ENCODE measurements at places on chromosomes 12 and 14.

DNA sequence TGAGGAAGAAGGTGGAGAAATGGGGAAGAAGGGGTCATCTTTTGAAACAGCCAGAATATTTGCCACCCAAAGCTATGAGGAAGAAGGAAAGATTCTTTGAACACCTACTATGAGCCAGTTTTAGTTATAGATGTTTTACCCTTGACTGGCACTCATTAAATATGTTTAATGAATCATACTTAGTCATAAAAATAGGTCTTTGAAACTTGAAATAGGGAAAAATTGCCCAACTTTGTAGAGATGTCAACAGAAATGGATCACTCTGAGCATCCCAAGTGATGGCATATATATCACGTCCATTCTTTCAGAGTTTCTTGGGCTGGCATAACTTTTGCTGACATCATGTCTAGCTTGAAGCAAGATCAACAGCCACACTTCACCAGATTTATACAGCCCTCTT, 263.5 kb downstream of the RPAP3 start:
- DNase-seq = no peak

DNA sequence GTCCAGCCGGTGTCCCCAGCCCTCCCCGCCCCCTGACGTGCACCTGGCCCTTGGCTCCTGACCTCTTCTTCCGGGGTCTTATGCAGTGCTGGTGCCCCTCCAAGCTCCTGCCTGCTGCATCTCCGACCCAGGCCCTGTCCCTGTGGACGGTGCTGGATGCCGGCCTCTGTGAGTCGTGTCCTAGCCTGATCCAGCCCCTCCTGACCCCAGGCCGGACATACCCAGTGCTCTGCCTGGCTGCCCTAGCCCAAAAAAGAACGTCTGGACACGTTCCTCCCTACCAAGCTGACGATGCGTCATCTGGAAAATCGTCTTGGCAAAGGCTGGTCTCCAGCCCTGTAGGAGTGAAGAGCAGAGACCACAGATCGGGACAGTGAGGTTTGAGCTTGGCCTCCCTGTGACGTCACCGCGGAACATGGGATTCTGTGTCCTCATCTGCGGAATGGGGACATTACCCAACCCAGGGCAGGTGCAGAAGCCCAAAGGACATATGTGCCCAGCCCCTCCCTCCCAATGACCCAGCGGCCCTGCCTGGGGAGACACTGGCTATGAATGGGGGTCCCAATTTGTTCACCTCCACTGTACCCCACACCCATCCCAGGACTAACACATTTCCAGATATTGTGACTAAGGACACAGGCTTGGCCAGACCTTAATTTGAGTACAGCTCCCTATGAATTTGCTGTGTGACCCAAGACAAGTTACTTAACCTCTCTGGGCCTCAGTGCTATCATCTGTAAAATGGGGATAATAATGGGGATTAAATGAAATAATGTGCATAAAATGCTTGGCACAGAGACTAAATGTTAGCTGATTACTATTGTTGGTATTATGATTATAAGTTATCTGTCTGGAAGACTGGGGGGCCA, 51.0 kb upstream of the BCL11B start:
- DNase-seq = no peak

- DNase-seq = no peak
Observed at GRCh38 chr12:103627189-103627855, 40.2 kb downstream of the STAB2 start.

DNA sequence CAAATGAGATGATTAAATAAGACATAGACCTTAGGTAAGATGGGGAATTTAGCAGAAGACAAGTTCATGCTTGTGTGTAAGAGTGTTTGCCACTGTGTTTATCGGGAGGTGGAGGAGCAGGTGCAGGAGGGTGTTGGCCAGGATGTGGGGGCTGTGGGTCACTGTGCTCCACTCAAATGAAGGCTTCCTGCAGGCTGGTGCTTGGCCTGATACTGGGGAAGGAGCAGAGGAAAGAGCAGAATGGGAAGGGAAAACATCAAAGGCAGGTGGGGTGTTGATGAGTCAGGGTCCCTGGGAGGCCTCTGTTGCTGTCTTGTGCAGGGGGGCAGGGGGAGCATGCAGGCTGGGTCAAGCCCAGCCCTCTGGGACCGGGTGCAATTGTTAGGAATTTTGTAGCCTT, 126.5 kb downstream of the TSPAN9 start:
- DNase-seq = no peak

- DNase-seq = no peak
Observed at GRCh38 chr14:99664058-99664936, 19.4 kb downstream of the HHIPL1 start.

DNA sequence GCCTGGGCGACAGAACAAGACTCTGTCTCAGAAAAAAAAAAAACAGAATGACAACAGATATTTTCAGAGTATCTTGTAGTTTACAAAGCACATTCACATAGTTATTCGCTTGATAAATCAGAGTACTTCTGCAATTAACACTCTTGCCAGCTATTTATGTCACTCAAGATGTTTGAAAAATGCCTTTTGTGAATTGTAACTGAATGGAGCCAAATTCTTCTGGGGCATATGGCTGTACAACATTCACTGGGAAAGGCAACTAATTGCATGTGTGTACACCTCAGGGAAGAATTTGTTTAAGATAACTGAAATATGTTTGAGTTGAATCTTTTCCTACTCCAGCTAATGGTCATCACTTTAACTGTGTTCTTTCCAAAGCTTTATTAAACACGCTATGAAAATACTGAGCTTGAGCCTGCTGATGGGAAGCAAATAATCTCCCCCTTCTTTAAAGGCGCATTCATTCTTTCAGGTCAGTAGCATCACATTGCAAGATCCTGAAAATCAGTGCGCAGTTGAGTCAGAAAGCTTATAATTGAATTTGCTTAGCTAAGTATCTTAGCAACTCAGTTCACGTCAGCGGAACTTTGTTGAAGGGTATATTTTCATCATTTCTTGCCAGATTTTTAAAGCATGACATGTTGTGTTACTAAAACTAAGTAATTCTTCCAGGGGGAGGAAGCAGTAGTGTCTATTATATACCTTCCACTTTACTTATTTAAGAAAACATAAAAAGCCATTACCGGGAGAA, 66.6 kb downstream of the SINHCAF start:
- no peak for DNase-seq

- no peak for DNase-seq
Observed at GRCh38 chr12:118160536-118160935, 24.6 kb downstream of the PEBP1 start.

- no peak for DNase-seq
Observed at GRCh38 chr14:25122843-25123242, 72.9 kb upstream of the STXBP6 start.

DNA sequence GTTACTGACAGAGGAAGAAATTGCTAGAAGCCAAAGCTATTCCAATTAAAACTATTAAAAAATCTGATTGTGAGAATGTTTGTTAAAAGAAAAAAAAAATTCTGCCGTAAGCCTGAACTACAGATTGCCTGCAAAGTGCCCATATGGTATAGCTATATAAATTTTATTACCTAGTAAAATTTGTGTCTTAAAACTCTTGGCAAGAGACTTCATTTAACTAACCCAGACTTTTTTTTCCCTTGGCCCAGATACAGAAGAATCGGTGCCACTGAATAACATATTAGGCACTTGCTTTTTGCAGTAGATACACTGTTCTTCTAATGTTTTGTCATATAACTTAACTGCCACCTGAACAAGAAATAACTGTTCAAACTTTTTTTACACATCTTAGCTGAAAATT, 125.5 kb downstream of the RPS29 start:
- no peak for DNase-seq

- no peak for DNase-seq
Observed at GRCh38 chr14:23570806-23571483, 3.4 kb upstream of the AP1G2 start.

GRCh38 chr12:102010265-102010994, 51.4 kb downstream of the WASHC3 start:
- DNase-seq = no peak

GRCh38 chr14:77189479-77189878, 7.9 kb downstream of the TMEM63C start:
- DNase-seq = no peak

DNA sequence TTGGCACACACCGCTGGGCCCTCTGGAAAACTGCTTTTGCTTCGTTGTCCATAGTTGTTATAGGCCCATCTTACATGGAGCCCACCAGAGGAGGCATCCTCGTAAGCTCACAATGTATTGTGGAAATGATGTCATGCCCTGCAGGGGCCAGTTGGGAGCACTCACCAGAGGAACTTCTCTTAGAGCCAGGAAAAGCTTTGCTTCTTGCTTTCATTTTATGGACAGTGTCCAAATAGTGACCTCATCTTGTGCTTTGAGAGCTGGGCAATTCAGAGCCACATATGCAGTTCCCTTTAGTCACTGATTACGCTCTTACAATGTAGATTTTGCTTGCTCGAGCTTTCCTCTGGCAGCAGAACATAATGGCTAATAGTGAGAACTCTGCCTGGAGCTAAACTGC, 275.6 kb downstream of the AACS start:
- DNase-seq = peak; percentile 65

DNA sequence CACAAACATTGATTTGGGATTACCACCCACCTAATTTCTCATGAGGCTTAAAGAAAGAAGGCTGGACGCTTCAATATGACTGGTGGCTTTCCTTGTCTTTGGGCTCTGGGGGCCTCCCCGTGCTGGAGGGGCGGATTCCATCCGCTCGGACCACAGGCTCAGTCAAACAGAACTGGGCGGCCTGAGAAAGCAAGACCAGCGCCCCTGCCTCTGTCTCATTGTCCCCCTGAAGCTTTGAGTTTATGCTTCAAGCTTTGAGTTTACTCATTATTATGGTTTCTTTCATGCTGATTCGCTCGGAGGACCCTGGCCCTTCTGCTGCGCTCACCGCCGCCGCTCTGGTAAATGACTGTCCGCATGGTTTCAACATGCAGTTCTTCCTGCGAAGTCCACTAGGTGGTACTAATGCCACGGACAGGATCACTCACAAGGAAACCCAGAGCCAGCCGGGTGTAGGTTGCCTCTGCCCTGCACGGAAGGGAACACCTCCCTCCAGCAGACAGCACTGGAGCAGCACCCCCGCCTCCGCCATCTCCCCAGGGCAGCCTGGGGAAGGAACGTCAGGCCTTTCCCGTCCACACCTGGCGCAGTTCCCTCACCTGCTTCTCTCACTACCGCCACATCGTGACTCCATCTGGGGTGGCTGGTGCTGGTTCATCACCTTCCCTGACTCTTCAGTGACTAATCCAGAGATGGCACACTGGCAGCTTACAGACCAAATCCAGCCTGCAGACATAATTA, 13.2 kb upstream of the TIGAR start:
- peak; percentile 71 for DNase-seq

DNA sequence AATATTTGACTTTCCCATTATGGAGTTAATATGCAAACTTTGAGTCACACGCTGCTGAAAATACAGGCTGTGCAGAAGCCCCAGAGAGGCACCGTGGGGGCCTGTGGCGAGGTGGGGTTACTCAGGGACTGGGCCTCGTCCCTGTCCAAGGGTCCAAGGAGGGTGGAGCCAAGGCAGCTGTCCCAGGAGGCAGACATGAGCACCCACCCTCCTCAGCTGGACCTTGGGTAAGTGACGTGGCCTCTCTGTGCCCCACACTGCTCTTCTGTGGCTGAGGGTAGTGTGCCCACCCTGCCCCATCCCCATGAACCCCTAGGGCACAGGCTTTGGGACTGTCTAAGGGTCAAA, 39.4 kb downstream of the FAM222A start:
- no peak for DNase-seq

DNA sequence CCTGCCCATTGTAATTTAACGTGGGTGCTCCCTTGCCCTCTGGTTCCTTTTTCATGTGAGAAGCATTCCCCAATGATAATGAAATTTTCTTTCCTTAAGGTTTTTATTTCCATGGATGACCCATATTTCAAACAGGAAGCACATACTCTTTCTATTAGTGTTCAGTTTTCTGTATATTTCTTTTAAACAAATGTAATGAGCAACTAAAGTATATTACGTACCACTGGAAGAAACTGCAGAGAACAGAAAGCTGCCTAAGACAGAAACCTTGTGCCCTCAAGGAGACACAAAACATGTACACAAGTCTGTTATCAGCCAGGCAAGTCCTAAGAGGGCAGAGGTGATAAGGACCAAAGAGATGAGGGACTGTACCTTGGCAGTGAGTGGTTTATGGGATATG, 414.9 kb downstream of the ETNK1 start:
- DNase-seq = no peak

DNA sequence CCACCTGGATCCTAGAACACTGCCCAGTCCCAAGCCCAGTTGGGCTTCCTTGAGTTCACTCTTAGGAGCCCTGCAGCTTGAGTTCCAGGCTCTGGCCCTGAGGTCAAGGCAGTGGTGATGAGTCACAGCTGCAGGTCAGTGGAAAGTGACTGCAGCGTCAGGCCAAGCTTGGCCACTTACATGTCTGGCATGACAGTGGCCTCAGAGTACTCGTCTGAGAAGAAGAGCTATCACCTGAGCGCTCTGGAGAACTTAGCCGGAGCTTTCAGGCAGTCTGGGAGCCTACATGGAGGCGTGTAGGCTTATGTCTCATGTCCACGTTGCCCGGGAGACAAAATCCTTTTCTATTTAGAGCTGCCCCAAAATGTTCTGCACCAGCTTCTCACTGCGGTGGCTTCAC, 75.6 kb downstream of the ARL6IP4 start:
- peak; percentile 6 for DNase-seq

GRCh38 chr14:49975799-49976198, 82.9 kb downstream of the ARF6 start:
- no peak for DNase-seq

DNA sequence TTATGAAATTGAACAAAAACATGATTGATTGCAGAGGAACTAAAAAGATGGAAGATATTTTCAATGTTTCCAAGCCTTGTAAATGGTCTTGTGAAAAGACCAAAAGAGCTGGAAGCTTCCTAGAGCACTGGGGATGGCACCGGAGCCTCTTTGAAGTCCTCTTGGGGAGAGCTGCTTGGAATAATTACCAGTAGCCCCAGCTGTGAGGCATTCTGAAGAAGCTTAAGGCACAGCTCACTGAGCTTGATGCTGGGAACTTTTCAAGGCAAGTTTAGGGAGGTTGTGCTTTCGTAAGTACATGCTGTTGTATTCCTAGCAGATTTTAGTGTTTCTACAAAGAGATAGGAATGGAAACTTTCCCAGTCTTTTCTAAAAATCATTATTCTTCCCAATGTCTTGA, 13.9 kb downstream of the PDZRN4 start:
- DNase-seq = no peak

DNA sequence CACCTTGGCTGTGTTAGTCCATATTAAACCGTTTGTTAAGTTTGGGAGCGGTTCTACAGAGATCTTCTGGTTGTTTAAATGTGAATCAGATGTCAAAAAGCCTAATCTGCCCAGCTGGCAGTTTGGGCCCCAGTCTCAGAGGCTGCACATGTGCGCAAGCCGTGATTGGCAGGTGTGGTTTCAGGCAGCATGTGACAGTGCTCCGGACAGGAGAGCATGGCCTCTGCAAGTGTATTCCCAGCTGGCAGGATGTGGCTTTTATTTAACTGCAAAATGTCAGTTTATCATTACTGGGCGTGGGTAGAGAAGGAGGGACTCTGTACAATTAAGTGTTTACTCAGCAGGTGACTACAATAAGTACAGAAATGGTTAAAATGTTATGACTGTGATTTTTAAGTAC, 77.5 kb downstream of the PELI2 start:
- DNase-seq = peak; percentile 57

All from left hindlimb (tissue), 1 donor.